ACHN (cell line): ENCODE measurements at places on chromosomes 6 and 20.
A peak's percentile ranks its signal among the peaks of the same experiment; 100 is the strongest.

DNA sequence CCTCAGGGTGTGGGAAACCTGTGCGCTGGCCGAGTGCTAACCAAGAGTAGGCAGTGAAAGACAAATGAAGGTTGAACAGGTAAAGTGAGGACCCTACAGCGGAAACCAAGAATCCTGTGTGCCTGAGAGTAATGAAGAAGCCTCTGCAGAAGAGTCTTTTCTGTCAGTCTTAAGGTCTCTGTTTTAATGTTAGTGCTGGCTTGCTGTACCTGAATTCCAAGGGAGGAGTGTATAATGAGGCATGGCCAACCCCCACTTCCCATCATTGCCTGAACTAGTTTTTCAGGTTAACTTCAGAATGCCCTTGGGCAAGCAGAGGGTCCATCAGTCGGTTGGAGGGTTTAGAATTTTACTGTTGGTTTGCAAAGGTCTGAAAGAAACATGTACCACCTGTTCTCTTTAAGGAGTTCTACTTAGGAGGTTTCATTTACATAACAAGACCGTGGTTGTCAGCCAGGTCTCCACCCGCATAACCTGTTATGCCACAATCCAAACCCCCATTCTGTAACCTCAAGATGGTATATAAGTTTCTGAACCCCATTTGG, 589 bp upstream of the PDCD2 start:
- DNase-seq: no peak

DNA sequence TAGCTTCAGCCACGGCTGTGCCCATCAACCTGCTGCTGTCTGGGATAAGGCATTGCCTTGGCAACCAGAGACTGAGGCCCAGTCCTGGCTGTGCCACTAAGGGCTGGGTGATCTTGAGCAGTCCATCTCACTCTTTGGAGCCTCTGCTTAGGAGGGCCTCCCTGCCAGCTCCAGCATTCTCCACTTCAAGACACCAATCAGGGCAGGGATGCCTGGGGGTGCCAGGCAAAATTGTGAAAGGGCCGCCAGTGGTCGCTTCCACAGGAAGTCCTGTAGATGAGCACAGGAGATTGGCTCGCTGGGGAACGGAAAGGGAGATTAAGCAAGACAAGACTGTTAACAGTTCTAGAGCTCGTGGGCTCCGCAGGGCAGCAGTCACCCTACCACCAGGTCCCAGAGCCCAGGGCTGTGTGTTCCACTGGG, at the start of gene RAB44:
RAB44 (plus strand) TSS at position 346 of the 423 bp plus-strand sequence. CDS start 6,410 bp downstream, outside the sequence.
- no peak for DNase-seq

- DNase-seq: no peak
These were observed 176.3 kb downstream of the SCP2D1 start for GRCh38 chr20:18989736-18990474.

DNA sequence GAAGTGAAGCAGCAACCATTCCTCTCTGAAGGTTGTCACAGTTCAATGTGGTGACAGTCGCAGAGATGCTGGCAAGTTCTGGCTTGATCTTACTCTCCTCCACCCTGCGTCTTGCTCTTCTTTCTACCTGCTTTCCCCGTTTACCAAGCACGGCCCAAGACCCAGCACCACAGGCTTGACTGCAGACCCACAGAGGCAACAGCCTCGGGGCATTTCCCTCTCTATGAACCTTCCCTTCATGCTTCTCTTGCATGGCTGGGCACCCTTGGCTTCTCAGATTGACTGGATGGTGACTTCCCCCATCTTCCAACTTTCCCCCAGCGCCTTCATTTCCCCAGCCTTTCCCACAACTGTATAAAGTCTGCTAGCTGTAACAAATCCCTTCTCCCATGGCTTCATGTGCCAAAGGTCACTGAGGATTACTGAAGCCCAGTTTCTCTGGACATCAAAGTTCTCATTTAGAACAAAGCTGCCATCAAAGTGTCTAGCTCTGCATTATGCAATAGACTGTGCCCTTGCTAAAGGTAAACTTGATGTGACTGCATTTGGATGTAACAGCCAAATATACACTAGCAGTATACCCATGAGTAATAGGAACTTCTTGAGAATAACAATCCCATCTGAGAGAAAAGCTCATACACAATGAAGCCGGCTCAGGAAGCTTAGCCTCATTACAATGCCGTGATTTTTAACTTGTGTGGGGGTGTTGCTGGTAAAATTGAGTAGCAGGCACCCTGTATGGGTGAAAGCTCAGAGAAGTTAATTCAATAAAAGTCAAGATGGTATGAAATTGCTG, 723.1 kb upstream of the FLRT3 start:
- no peak for DNase-seq

DNA sequence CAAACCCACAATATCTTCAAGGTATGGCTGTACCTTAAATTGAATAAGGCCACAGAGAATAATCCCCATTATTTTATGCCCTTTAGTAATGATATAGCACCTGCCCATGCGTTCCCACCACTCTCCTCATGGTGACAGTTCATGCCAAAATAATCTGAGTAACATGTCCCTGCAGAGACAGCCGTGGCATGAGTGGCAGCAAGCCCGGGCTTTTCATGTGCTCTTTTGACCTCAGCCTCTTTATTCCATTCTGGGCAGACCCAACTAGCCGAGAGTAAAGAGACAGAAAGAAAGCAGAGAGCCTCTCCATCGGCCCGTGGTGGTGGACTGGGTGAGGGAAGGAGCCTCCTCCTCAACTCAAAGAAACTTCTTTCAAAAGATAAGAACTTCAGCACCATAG, 19.9 kb upstream of the POPDC3 start:
- DNase-seq: no peak

DNA sequence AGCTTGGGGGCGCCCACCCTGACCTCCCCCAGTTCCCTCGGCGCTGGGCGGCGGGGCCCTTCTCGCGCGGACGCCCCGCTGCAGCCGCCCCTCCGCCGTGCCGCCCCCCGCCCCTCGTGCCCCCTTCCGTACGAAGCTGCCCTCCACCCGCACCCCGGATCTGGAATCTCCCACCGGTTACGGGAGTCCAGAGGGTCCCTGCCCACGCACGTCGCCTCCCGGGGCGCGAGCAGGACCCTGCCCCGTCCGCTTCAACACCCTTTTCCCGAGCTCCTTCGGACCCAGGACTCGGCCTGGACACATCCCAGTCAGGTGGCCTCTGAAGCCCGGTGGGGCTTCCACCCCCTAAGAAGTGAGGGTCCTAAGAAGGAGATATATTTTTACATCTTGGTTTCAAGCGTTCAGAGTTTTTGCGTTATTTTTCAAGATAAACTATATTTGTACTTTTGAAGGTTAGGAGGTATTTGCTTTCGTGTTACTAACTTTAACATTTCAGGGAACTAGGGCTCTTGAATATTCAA, 506 bp downstream of the ARFGAP1 start:
- no peak for DNase-seq

DNA sequence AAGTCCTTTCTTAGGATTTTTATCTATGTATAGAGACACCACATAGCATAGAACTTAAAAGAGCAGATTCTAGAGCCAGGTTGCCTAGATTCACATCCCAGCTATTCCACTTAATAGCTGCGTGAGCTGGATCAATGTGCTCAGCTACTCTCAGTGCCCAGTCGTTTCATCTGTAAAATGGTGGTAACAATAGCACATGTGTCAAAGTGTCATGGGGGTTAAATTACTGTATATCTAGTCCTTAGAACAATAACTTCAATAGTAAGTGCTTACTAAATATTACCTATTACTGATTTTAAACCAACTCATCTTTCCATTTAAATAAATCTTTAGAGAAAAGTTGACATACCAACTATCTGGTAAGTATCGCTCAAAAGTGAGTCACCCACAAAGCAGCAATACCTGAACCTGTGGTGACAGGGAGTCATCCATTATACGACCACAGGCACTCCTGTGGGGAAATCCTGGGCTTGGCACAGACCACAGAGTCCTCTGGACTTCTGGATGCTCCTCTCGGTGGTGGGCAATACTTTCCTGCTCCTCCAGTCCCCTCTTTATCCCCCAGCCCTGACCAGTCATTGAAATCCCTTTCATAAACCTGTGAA, 154.8 kb downstream of the PDSS2 start:
- peak; percentile 21 for DNase-seq
